Activated CD8-positive, alpha-beta memory T cell treated with anti-CD3 and anti-CD28 coated beads, Interleukin-2, amount 10 ng/mL, durations not matched to agents 7 days and 5 days (primary cell): ENCODE measurements at places on chromosomes 16 and 17.

GRCh38 chr16:85905110-85906095 lies 6.4 kb downstream of the IRF8 start:
- no peak for DNase-seq

DNA sequence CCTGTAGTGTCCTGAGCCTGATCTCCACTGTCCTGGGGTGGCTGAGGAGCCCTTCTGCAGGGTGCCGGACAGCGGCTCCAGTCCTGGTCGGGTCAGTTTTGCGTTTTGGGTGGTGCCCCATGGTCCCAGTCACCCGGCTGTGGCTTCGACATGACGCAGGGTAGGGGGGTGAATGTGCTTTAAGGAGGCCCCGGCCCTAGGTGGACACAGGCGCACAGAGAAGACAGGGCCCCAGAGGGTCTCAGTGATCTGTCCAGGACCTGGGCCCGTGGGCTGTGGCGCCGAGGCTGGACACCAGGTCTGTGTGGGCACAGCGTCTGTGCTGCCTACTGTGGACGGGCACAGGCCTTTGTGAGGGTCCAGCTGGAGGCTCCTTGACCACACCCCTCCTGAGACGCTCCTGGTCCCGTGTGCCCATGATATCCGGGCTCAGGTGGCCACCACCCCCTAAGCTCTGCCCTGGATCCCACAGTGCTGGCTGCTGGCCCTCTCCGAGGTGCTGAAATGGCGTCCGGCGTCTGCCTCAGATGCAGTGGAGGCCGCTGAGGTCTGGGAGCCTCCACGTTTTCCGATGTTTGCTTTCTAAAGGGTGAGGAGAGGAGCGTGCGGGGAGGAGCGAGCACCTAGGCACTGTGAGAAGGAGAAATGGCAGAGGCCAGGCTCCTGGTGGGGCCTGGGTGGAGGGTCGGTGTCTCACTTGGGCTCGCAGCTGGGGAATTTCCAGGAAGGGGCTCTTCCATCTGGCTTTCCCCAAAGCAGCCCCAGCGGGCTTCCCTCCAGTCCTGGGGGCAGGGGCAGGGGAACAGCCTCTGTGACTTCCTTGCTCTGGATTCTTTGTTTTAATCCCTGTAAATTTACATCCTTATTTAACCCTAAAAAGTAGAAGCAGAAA lies 56.1 kb upstream of the ACSF3 start:
- DNase-seq, result peak; percentile 51

- no peak for DNase-seq
These were observed 1.6 kb downstream of the FHOD1 start for GRCh38 chr16:67245674-67246080.

GRCh38 chr16:23501291-23501690 lies 9.0 kb downstream of the GGA2 start:
- no peak for DNase-seq

- no peak for DNase-seq
These were observed 88.2 kb upstream of the FA2H start for GRCh38 chr16:74862743-74863244.

DNA sequence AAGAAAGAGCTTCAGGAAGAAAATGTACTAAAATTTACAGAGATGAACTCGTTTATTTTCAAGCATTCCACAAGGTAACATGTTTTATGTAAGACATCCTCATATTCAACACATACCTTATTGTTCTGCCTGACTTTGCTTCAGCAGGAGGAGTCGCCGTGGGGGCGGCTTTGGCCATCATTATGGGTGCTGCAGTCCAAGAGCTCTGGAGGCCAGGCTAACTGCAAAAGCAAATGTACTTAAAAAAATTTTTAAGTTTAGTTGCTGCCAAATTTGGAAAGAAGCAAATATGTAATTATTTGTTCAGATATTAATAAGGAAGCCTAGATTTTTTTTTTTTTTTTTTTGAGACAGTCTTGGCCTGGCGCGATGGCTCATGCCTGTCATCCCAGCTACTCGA lies 4.1 kb upstream of the SPG7 start:
- no peak for DNase-seq

- no peak for DNase-seq
These were observed 49.8 kb downstream of the IRF8 start for GRCh38 chr16:85948616-85949265.

GRCh38 chr17:40122999-40123810 lies 1.4 kb downstream of the MSL1 start:
- peak; percentile 68 for DNase-seq

GRCh38 chr16:87369117-87369765 lies 14.3 kb downstream of the FBXO31 start:
- DNase-seq, result no peak

DNA sequence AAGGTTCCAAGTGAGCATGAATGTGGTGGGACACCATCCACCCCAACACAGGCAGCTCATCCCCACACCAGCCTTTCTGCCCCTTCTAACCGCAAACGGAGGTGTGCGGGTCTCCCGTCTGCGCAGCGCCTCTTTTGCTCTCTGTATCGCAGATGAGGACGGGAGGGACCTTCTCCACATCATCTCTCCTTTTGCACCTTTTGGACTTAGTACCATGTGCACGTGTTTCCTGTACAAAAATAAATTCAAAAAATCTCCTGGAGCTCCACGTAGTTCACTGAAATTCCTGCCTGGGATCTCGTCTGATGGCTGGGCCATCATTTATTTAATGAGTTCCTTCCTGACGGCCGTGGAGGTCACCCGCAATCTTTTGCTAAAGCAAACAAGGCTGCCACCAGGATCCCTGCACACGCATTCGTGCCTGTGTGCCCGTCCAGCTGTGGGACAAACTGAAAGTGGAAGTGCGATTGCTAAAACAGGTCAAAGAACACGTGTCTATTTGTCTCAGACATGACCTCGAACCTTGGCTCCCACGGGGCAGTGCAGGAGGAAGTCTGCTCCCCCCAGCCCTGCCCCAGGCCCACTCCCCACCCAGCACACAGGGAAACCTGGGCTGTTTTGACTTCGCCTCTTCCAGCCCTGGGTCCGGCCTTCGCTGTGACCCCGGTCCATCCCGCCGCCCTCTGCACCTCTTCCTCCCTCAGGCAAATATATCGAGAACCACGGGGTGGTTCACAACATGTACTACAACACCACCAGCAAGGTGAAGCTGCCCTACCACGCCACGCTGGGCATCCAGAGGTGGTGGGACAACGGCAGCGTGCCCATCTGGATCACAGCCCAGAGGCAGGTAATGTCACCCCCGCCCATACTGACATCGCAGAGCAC lies 2.3 kb downstream of the ENPP7 start:
- DNase-seq, result peak; percentile 57

DNA sequence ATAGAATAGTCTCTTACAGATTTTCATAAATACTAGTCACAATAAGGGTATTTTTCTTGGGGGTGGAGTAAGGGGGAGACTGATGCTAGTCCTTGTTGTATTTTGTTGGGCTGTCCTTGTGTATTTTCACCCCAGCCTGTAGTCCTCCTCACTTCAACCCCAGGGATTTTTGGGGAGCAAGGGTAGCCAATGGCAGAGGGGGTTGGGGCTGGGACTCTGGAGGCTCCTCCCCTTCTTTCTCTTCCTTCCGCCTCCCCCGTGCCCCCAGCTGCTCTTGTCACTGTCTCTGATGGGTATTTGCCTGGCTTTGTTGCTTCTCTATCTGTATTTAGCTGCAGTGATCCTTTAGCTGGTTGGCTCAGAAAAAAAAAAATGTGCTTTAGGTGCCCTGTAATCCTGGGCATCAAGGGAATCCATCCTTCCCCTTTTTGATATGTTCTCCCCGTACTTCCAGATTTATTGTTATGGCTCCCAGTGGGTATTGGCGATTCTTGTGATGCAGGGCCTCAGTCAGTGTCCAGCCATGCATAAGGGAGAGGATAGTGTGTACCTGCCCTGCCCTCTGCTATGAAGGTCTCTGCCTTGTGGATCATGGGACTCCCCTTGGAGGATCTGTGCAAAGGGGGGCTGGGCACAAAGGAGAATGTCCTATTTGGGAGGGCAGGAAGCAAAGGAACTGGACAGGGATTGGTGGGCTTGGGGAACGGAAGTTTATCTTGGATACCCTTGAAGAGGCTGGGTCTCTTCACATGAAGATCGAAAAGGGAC lies 16.5 kb downstream of the SNF8 start:
- DNase-seq, result no peak

DNA sequence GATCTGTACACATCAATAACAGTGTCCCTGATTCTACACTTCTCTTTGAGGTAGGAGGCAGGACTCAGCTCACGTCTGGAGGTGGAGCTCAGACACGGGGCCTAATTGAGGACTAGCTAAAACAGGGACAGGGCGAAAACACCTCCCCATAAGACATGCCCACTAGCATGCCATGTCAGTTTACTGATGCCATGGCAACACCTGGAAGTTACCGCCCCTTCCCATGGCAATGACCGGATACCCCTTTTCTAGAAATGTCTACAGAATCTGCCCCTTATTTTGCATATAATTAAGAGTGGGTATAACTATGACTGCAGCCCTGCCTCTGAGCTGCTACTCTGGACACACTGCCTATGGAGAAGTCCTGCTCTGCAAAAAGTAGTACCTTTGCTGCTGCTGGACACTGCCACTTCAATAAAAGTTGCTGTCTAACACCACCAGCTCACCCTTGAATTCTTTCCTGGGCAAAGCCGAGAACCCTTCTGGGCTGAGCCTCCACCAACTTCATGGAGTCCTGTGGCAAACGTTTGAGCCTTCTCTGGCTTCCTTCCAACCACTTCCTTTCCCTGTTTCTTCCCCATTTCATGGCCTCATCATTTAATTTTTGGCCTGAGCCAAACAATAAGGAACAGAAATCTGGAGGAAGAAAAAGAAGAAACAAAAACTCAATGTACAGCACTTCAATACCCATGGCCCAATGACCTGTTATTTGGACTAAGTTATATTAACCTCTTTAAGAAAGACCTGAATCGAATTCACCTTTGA lies 21.0 kb downstream of the PHB1 start:
- no peak for DNase-seq

DNA sequence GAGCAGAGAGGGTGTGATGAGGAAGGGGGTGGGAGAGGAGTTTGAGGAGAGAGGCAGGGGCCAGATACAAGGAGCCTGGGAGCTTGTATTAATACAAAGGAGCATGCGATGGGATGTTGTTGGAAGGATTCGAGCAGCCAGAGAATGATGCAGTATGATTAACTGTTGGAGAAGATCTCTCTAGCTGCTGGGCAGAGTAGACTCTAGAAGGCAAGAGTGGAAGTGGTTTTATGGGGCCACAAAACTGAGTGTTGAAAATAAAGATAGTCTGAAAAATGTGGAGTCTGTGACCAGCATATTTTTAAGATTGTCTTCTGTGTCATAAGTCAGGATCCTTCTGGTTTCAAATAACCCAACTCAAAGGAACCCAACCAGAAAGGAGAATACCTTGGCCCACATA lies 98.3 kb downstream of the MSI2 start:
- peak; percentile 45 for DNase-seq

GRCh38 chr16:22333457-22333994 lies 36.3 kb downstream of the POLR3E start:
- no peak for DNase-seq

DNA sequence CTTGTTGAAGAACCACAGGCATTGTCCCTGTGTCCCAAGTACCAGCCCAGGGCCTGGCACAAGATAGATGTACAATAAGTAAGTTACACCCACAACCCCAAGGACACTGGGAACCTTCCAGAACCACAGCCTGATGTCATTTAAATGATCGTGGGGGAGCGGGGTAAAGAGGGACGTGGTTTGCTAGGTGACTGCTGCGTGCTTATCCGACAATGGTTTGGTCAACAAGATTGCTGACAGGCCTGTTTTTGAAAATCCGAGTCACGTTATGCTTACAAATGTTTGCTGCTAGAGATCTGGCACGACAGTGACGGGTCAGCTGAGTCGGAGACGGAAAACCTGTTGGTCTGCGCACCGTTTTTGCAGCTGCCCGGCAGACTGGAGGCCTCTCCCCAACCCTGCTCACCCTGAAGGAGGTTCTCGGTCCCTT lies 22.8 kb downstream of the COTL1 start:
- peak; percentile 77 for DNase-seq

- no peak for DNase-seq
These were observed 36.2 kb downstream of the DGKE start for GRCh38 chr17:56870081-56870651.

GRCh38 chr16:27334838-27335237 lies 21.1 kb downstream of the IL4R start:
- DNase-seq, result no peak

DNA sequence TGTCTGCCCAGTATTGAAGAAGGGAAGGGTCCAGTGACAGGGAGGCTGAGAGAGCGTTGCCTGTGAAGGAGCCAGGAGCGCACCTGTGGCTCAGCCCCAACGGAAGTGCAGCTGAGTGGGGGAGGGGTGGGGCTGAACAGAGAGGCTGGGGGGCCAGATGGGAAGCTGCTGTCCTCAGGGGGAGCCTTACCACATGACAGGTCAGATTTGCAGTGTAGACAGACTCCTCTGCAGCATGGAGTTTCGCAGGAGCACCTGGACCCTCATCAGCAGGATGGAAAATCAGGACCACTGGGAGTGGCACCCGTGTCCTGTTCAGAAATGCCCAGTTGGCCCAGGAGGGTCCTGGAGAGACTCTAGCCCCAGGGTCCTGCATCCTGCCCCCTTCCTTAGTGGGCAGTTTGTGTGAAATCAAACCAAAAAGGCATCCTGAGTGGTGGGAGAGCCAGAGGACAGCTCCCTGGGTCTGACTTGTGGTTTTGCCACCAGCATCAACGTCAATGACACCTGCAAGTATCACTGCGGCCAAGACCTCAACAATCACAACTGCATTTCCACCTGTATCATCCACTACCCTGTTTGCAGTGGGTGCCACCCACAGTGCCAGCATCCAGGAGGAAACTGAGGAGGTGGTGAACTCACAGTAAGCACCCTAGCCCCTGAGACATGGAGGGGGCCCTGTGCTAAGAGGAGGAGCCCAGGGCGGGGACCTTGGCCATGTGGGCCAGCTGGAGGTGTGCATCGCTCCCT lies 7.8 kb downstream of the CD300A start:
- DNase-seq, result no peak

DNA sequence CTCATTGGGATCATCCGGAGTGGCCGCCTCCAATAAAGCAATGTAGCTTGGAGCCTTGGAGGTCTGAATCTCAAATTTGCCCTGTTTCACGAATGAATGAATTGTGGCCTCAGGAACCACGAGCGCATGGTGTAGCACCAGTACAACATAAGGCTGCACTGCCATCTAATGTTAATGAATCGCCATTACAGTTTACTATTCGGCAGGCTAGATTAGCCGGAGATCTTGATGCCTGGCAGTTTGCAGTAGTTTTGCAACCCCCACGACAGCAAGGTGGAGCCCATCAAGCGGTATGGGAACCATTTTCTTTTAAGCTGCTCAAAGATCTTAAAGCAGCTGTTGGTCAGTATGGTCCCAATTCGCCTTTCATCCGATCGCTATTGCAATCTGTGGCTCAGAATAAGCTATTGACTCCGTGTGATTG lies 18.8 kb downstream of the ALOX15B start:
- peak; percentile 71 for DNase-seq

- peak; percentile 62 for DNase-seq
These were observed 5.5 kb downstream of the TMEM204 start for GRCh38 chr16:1538804-1539520.

- DNase-seq, result no peak
These were observed 40.6 kb upstream of the MYOCD start for GRCh38 chr17:12625092-12625491.

GRCh38 chr16:57530104-57530521 lies 6.3 kb downstream of the CCDC102A start:
- DNase-seq, result peak; percentile 93
